ENCODE measurements at places on chromosomes 7 and 10. TPM values are rescaled to one million over a fixed set of nuclear protein-coding genes. Genes with fewer than 3 reads are reported as not detected.

GRCh38 chr7:79713276-79713675 is 259.8 kb upstream of the MAGI2 start:
- no peak for DNase-seq

Gene PRSS37
- polyA plus RNA-seq = not detected

DNA sequence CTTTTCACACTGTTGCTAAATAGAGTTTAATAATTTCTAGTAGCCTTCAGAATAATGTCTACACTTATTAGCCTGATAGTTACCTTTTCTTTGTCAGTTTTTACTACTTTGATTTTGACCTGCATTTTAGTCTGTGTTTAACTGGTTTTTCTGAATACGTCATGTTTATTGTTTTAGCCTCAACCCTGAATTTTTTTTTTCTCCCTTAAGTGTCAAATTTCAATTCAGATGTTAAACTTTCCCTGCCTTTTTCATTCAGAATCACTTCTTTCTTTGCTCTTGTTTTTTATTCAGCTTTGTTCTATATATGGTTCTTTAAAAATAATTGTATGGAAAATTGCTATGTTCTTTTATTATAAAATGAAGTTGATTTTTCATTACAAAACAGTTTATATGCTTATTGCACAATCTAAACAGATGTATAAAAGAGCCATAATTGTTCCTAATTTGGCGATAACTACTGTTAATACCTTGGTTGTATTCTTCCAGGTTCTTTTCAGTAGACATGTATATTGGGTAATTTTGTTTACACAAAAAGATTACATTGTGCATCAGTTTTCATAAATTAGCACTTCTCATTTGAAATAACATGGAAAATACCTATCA is 159.7 kb downstream of the ADK start:
- no peak for DNase-seq

Gene C10orf53
- not detected for polyA plus RNA-seq

- no peak for DNase-seq
Measured at GRCh38 chr7:49308787-49309186, 384.4 kb downstream of the CDC14C start.
